ENCODE measurements at places on chromosomes 16 and 17. TPM values are rescaled to one million over a fixed set of nuclear protein-coding genes. Genes with fewer than 3 reads are reported as not detected.

DNA sequence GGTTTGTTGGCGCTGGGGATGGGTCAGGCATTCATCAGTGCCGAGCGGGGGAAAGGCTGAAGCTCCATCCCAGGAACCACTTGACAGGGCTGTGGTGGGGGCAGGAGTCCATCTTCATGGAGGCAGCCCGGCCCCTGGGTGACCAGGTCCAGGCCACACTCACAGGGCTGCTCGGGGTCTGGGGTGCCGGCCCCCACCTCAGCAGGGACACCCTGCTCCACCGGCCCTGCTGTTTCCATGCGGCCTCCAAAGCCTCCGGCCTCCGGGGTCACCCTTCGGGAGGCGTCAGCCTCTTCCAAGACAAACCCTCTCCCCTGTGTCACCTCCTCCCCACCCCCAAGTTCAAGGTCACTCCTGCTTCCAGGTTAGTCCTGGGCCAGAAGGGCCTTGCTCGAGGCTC, 22.1 kb downstream of the GALNS start:
- no peak for DNase-seq

DNA sequence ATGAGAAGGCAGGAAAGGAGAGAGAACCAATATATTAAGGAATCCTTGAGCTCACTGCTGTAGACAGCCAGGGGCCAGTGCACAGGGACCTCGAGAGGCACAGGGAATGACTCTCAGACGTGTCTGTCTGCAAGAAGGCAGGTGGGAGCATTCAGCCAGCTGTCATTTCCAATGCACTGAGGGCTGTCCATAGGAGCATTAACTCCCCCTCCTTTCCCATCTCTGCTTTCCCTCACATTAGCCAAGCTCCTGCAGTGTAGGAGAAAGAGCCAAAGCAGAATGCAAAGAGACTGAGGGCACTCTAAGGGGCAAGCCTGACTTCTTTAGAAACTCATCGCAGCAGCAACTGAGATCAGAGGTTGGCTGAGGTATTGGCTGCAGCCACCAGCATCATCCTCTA, 218.3 kb downstream of the CDH13 start:
- DNase-seq, result peak; percentile 47

The SLC16A13 gene
- 1.9 TPM for polyA plus RNA-seq

GRCh38 chr16:27235938-27236245, 32.6 kb downstream of the KDM8 start:
- DNase-seq, result no peak

DNA sequence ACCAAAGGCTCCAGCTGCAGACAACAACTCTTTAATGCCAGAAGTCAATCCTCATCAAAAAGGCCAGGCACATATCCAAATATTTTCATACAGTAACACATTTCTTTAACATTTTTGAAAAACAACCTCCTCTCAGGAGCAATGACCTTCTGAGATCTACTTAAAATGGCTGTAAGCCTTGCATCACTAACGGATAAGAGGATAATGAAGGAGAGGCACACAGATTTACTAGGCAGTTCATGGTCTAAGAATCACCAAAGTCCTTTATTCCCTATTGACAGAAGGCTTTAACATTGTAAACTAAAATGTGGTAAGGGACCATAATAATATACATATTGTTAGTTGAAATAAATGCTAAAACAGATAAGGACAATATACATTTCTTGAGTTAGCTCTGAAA, 114.7 kb downstream of the USP32 start:
- DNase-seq, result no peak

DNA sequence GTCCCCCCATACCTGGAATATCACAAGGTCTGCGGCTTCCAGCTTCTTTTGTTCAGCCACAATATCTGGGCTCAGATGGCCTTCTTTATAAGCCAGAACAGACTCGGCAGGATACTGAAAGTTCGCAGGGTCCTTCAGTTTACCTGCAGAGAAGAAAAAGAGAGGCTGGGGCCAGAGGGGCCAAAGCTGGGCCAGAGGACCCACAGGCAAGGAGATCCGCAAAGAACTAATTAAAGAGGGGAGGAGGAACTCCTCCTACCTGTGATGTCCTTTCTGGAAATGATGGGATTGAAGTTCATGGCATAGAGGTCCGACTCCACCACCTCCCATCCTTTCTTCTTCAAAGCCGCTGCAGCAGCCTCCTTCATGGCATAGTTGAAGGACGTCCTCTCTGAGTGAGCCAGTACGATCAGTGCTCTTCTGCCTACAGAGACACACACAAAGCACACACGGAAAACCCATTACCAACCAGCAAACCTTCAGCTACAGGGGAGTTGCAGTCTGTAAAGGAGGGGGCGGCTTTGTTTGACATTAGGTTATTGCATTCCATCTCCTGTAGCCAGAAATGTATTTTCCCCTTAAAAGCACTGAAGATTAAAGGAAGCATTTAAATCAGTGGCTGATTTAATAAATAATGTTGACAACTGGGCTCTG, 8.1 kb downstream of the NQO1 start:
- DNase-seq, result no peak

The TSPOAP1 gene
- polyA plus RNA-seq, result 6.8 TPM

- DNase-seq, result peak; percentile 39
These were observed 973 bp downstream of the SLC7A6 start for GRCh38 chr16:68265078-68265920.

- peak; percentile 78 for DNase-seq
These were observed 44.3 kb downstream of the ELAC2 start for GRCh38 chr17:12973496-12974004.

GRCh38 chr16:67259705-67260104, 10.9 kb downstream of the SLC9A5 start:
- DNase-seq, result no peak

The FASN gene
- polyA plus RNA-seq, result 20.8 TPM

DNA sequence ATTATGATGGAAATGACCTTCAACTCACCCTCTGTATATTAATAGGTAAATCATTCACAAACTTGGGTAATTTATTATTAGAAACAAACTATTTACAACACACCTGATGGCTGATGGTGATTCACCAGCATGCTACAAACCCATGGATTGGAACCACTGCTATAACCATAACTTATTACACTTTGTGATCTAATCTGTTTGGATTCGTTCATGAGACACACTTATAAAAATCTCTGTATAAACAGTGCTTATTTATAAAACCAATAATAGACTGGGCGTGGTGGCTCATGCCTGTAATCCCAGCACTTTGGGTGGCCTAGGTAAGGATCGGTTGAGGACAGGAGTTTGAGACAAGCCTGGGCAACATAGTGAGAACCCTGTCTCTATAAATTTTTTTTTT, 16.0 kb downstream of the SMIM36 start:
- no peak for DNase-seq

- DNase-seq, result no peak
These were observed 36.0 kb upstream of the ICAM2 start for GRCh38 chr17:64056269-64057005.

- no peak for DNase-seq
These were observed 25.8 kb upstream of the ACSF3 start for GRCh38 chr16:89067677-89068443.

The TMC6 gene
- polyA plus RNA-seq, result 23.1 TPM

The PTGES3L gene
- 70.1 TPM for polyA plus RNA-seq

The RNF112 gene
- 3.6 TPM for polyA plus RNA-seq

The PRSS36 gene
- polyA plus RNA-seq, result 1.6 TPM

DNA sequence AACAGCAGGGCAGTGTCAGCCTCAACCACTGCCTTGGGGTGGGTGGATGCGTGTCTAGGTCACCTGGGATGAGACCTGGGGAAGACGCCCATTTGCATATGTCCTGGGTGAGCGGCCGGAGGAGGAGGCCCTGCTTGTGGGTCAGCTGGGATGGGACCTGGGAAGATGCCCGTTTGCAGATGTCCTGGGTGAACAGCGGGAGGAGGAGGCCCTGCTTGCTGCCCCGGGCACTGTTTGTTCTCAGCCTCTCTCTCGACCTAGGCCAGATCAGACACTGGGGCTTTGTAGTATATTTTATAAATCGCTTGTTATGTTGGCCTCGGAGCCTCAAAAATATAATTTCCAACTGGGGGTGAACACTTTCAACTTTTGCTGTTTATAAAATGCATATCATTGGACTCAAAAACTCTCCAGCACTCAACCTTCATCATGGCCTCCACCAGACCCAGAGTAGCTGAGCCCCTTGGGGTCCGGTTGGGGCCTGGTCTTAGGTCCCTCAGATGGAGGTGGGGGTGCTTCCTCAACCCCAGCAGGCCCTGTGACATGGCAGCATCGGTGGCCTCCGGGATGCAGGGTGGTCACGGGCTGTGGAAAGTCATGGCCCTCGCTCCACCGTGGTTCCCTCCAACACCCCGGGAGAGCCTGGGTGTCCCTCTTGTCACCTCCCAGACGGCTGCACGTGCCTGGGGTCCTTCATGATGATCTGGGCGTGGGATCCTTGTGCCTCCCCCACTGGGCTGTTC, 17.3 kb downstream of the DBNDD1 start:
- no peak for DNase-seq

DNA sequence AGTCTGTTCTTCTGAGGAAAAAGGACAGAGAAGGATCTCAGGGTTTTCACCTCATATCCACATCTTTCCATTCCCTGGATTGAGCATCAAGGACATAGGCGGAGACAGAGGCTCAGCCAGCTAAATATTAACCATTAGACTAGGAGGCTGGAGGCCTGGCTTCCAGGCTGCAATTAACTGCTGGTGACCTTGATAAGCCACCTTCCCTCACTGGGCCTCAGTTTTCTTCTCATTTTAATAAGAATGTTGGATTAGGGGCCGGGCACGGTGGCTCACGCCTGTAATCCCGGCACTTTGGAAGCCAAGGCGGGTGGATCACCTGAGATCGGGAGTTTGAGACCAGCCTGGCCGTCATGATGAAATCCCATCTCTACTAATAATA, 25.6 kb upstream of the CNOT1 start:
- no peak for DNase-seq

DNA sequence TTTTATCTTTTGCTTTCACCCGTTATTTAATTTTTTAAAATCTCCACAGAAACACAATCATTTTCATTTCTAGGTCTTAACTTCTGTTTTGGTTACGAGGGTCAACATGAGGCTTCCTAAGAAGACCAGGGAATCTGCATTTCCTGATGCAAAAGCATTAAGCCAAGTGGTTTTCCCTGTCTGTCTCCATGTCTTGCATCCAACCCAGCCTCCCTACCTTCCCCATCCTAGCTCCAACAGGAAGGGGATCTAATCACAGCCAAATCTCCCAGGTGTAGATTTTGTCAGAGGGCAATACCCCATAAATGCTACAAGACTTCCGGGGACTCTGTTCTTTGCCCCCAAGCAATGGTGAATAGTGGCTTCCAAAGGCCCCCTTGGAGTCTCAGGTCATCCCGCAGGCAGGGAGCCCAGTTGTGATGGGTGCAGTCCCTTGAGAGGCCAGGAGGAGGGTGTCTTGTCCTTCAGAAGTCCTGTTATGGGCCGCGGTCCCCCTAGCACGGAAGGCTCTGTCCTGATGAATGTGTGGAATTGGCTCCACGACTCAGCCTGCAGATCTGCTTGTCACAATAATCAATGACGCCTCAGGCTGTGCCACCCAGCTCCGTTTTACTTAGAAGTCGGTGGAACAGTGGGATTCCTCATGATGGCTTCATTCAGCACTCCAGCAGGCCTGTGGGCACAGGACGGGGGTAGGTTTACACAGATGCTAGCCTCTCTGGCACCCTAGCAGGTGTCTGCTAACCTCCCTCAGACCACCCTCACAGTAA, 141.1 kb downstream of the RGS9 start:
- DNase-seq, result no peak

DNA sequence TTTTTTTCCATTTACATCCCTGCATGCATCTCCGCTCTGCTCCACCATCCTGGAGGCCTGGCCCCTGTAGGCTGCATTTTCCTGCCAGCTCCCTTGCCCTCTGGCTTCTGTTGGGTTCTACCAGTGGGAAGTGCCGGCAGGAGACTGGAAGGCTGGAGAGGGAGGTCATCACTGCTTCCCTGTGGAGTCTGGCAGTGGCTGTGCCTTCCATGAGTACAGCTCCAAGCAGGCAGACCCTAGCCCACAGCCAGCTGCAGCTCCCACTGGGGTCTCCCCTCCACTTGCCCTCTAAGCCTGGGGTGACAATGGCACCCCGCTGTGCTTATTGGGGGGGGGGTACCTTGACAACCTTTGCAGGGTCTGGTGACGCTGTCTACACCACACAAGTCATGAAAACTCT, 37.3 kb downstream of the MMP15 start:
- no peak for DNase-seq

DNA sequence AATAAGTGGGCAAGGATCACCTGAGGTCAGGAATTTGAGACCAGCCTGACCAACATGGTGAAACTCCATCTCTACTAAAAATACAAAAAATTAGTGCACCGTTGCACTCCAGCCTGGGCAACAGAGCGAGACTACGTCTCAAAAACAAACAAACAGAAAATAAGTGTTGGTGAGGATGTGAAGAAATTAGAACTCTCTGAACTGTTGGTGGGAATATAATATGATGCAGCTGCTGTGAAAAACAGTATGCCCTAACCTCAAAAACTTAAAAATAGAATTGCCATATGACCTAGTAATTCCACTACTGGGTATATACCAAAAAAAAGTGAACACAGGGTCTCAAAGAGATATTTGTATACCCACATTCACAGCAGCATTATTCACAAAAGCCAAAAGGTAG, 26.1 kb downstream of the GLG1 start:
- DNase-seq, result no peak

- DNase-seq, result no peak
These were observed 11.6 kb downstream of the KRT33A start for GRCh38 chr17:41338961-41339485.

DNA sequence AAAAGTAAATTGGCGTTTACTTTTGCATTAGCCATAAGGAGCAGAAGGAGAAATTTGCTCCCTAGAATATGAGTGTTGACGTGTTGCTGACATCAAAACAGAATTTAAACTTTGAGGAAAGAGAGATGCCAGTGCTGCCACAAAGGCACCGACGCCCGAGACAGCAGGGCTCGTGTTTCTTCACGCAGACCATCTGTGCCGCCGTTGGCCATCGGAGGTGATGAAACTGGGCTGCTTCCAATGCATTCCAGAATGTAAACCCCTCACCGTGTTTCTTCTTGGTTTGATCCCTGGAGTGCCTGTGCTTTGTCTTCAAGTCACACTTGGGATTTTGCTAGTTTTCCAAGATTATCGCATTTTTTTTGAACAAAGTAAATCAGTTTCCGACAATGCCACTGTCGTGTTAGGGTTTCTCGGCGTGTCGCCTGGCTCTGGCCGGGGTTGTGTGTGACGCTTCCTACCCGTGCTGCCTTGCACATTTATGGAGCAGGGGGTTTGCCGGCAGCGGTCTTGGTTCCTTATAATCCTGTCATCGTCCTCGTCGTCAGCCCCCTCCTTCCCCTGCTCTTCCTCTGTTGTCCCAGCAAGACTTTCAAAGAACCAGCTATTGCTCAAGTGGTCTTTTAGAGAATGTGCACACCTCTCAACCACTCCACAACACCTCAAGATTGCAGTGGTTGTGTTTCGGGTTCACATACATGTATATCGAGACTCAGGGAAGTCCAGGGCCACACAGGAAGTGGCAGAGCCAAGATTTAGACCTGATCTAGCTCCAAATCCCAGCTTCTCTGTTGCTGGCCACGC, 103.9 kb downstream of the METRNL start:
- no peak for DNase-seq

GRCh38 chr16:55711959-55712876, 56.4 kb downstream of the SLC6A2 start:
- peak; percentile 39 for DNase-seq

The CDT1 gene
- 9.9 TPM for polyA plus RNA-seq
